Stimulated activated CD8-positive, alpha-beta memory T cell treated with anti-CD3 and anti-CD28 coated beads, Interleukin-12 subunit alpha, Interleukin-12 subunit beta, amount 100 ng/mL, for 1 hour (primary cell): ENCODE measurements at places on chromosomes 7 and 10.

DNA sequence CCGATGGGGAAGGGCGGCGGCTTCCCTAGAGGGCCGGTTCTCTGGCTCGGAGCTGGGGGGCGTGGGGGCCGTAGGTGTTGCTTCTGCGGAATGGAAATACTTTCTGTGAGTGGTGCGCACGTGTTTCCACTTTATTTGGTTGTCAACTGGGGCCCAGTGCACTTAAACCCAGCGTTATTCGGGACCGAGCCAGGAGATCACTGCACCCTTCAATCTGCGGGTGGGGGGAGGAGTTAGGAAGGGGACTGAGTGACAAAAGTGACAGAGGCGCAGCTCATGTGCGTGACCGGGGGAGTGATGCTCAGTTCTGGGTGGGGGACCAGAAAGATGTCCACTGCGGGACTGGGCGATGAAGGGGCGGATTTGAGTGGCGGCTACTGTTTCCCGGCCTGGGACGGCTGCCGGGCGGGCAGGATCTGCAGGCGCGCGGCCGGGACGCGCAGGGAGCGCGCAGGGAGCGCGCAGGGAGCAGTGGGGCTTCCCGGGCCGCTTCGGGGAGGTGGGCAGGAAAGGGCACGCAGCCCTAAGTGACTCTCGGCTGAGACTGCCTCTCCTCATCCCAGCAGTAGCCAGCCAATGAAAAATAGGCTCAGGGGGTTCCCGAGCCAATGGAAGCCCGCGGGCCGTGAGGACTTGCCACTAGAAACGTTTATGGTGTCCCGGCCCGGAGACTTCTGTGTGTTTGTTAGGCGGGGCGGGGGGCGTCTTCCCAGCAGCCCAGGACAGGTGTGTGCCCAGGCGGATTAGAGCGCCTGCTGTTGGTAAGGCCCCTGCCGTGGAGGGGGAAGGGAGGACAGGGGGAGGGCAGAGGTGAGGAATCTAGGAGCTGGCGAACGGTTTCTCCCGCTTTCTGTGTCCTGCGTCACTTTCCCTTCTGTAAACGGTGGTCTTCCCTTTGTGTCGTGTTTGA, 54.3 kb upstream of the KDM7A start:
- DNase-seq, result peak; percentile 39

- DNase-seq, result no peak
Measured at GRCh38 chr7:130930681-130931080, 196.7 kb upstream of the KLF14 start.

GRCh38 chr7:159064816-159065510, 79.7 kb downstream of the VIPR2 start:
- DNase-seq, result no peak

DNA sequence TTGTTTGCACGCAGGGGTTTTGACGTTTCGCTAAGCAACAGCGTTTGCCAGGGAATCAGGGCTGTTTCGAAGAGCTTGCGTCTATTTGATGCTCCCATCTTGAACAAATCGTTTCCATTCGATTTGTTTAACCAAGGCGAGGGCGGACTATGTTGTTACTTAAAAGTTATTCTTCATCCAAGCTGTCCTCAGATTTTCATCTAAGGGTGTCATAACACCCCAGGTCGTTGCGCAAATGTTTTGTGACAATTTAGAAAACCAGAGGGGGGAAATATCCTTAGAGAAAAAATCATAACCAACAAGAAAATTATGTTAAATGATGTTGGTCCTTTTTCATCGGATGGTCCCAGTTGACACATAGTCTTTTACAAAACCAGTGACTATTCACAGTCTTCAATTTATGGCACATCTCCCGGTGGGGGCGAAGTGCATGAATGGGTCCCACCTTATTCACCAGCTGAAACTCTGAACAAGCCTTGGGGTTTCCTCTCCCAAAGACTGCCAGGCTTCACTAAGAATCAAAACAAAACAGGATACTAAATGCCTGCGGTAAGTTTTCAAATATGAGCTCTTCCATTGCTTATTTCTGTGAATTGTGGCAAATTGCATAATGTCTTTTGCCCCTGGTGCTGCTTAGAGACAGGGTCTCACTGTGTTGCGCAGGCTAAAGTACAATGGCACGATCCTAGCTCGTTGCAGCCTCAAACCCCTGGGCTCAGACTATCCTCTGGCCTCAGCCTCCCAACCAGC, 109.9 kb downstream of the REEP3 start:
- DNase-seq, result no peak

- no peak for DNase-seq
Measured at GRCh38 chr10:52216852-52217251, 97.2 kb upstream of the DKK1 start.

DNA sequence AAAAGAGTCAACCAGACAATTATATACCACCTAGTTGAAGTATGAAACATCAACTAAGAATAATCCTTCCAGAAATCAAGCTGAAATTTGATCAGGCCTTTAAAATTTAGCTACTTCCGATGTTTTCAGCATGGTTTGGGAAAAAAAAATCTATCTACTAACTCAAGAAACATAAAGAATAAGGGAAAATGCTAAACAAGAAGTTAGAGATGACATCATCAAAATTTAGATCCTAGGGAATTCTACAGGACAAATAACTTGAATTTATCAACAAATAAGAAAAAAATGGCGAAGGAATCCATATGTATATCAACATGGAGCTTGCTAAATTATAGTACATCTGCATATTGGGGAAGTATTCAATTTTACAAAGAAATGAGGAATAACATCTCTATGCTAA, 36.3 kb downstream of the HYAL4 start:
- no peak for DNase-seq

DNA sequence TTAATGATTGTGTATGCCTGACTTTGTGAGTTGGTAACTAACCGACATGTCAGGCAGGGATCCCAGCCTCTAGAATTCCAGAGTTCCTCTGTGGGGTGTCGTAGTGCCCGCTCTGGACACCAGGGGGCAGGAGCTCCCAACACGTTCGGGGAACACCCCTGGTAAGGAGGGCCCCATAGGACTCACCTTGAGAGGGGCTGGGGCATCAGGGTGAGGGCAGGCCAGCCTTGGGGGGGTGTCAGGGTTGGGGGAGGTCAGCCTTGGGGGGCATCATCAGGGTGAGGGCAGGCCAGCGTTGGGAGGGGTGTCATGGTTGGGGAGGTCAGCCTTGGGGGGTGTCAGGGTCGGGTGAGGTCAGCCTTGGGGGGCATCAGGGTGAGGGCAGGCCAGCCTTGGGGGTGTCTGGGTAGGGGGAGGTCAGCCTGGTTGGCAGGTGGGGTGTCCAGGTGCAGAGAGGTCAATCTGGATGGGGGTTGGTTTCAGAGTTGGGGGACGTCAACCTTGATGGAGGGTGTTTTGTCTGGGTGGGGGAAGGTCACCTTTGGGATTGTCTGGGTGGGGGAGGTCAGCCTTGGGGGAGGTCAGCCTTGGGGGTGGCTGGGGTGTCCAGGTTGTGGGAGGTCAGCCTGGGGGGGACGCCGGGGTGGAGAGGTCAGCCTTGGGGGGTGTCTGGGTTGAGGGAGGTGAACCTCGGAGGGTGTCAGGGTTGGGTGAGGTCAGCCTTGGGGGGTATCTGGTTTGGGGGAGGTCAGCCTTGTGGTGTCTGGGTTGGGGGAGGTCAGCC, 45.6 kb upstream of the SUN1 start:
- peak; percentile 62 for DNase-seq

GRCh38 chr7:48458701-48459524, 287.7 kb downstream of the ABCA13 start:
- DNase-seq, result no peak
